ENCODE measurements at places on chromosomes 2 and 18. TPM values are rescaled to one million over a fixed set of nuclear protein-coding genes. Genes with fewer than 3 reads are reported as not detected.

- no peaks in the 10 kb centered on the region for H3K27me3 ChIP-seq
- no peak for DNase-seq
- peaks cover 36% of the 10 kb centered on the region for H3K36me3 ChIP-seq
- H3K27ac ChIP-seq = no peak overlapping the region
- no peaks in the 10 kb centered on the region for H3K4me1 ChIP-seq
- no peak overlapping the region for H3K4me3 ChIP-seq
Measured at GRCh38 chr2:17765398-17765797, 11.5 kb downstream of the GEN1 start.

The ADCYAP1 gene
- not detected for total RNA-seq

DNA sequence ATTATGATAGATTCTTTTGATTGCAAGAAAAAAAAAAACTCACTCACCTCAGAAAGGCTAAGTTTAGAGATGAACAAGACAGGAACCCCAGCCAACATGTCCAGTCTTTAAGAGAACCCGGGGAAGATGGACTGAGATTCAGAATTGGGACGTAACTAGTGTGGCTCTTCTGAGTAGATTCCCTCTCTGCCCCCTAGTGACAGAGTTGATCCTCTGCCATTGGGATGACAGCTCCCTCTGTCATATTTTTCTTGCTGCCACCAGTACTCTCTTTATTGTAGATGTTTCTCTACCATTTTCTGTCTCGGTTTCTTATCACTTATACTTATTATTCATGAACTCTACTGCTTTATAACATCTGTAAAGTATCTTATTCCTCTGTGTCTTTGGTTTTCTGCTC lies 77.7 kb downstream of the GULP1 start:
- H3K4me1 ChIP-seq = no peaks in the 10 kb centered on the region
- DNase-seq = peak; percentile 17
- no peak overlapping the region for H3K4me3 ChIP-seq
- H3K27me3 ChIP-seq = peaks cover 2% of the 10 kb centered on the region
- H3K36me3 ChIP-seq = no peaks in the 10 kb centered on the region
- H3K27ac ChIP-seq = no peak overlapping the region

GRCh38 chr2:184402381-184402780 lies 195.9 kb upstream of the ZNF804A start:
- no peak for DNase-seq
- H3K36me3 ChIP-seq = no peaks in the 10 kb centered on the region
- no peak overlapping the region for H3K4me3 ChIP-seq
- no peaks in the 10 kb centered on the region for H3K4me1 ChIP-seq

The C1QL2 gene
- total RNA-seq = not detected

The RBM43 gene
- 3.5 TPM for total RNA-seq

DNA sequence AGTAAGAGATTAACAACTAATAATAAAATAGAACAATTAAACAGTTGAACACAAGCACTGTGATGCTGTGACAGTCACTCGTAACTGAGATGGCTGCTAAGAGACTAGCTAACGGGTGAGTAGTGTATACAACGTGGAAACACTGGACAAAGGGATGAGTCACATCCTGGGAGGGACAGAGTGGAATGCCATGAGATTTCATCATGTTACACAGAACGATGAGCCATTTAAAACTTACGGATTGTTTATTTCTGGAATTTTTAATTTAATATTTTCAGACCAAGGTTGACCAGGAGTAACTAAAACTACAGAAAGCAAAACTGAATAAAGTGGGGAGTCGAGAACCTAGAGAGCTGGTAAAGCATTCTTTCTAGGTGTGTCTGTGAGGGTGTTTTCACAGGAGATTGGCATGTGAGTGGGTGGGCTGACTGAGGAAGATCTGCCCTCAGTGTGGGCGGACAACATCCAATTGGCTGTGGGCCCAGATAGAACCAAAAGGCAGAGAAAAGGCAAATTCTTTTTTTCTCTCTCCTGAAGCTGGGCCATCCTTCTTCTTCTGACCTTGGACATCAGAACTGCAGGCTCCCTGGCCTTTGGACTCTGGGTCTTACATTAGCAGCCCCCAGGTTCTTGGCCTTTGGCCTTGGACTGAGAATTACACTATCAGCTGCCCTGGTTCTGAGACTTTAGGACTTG lies 14.6 kb downstream of the TMSB10 start:
- H3K27me3 ChIP-seq = no peaks in the 10 kb centered on the region
- peak overlapping the region; percentile 96 for H3K27ac ChIP-seq

DNA sequence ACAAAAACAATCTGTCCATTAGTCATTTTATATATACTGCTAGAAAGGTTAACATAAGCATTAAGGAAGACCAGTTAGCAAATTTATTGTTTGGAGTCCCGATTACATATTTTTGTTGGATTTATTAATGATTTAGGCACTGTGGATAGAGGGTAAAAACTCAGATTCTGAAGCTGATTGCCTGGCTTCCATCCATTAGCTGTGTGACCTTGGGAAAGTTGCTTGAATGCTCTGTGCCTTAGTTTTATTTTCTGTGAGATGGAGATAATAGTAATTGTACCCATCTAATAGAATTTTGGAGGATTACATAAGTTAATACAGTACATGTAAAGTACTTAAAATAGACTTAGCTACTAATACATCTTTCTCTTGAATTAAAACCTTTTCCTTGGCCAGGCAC lies 36.3 kb upstream of the NEMP2 start:
- no peaks in the 10 kb centered on the region for H3K27me3 ChIP-seq
- H3K4me3 ChIP-seq = no peak overlapping the region
- no peak for DNase-seq
- H3K4me1 ChIP-seq = peaks cover 11% of the 10 kb centered on the region
